Nucleus accumbens (tissue), 56 donors: ENCODE measurements at places on chromosomes 5 and 9.
A peak's percentile ranks its signal among the peaks of the same experiment; 100 is the strongest.

DNA sequence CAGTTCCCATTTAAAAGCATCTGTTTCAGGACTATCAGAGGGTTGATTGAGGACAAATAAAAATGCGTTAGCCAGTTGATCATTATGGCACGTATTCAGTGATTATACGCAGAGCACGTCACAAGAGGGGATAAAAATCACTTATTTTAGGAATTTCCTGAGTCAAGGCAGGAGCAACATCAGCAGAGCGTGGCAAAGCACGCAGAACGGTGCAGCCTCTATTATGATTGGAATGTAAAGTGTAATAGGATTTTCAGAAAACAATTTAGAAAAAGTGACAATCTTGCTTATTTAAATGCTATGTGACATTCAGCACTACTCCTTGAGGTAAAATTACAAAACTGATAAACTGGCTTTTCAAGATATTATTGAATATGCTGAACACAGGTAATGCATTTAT is 413.6 kb upstream of the DAP start:
- no peak for DNase-seq

DNA sequence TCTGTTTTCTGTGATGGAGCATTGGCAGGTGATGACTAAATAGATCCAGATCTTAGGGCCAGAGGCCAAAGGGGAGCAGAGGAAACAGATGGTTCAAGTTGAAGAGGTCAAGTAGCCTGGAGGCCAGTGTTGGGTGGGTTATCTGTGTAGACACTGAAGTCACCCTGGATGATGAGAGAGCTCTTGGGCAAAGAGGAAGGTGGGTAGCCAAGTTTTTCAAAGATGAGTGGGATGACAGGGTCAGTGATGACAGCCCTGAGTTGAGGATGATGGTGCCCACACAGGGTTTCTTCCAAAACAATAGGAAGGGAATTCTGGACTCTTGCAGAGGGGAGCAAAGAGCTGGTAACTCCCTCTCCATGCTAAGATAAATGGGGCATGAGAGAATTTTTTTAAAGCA is 76.6 kb downstream of the CD180 start:
- no peak for DNase-seq

DNA sequence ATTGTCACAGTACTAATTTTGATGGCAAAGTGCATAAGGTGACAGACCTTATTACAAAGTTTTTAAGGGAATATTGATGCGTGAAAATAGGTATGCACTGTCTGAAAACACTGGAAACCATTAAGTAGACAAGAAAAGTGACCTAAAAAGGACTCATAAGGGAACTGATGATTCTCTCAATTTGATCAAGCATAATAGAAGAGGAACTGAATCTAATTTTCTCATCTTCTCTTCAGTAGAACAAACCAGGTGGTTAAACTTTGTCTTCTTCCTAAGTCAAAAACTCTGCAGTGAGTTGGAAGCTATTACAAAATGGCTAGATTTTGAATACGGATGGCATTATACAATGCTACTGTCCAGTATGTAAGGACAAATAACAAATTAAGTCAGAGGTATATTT is 53.4 kb downstream of the RNF145 start:
- no peak for DNase-seq

GRCh38 chr5:13303445-13303844 is 641.0 kb downstream of the DNAH5 start:
- DNase-seq: no peak

DNA sequence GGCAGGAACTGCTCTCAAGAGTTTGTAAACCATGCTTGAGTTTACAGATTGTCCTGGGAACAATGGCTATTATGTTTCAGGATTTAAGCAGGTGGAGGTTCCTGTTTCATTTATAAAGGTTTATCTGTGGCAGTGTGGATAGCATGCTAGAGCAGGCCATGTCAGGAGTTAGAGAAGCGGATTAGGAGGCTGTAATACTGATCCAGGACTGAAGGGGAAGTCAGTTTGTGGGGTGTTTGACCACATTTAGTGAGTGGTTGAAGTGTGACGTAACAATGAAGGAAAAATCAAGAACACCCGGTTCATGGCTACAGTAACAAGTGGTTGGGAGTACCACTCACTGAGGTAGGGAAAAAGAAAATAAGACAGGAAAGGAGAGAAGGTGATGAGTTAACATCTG is 299.0 kb downstream of the TLR4 start:
- DNase-seq: no peak

DNA sequence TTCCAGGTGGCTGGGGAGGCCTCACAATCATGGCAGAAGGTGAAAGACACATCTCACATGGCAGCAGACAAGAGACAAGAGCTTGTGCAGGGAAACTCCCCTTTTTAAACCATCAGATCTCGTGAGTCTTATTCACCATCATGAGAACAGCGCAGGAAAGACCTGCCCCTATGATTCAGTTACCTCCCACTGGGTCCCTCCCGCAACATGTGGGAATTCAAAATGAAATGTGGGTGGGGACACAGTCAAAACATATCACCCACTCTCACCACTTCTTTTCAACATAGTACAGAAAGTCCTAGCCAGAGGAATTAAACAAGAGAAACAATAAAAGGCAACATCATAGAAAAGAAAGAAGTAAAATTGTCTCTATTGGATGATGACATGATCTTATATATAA is 223.4 kb upstream of the SLC24A2 start:
- DNase-seq: no peak

DNA sequence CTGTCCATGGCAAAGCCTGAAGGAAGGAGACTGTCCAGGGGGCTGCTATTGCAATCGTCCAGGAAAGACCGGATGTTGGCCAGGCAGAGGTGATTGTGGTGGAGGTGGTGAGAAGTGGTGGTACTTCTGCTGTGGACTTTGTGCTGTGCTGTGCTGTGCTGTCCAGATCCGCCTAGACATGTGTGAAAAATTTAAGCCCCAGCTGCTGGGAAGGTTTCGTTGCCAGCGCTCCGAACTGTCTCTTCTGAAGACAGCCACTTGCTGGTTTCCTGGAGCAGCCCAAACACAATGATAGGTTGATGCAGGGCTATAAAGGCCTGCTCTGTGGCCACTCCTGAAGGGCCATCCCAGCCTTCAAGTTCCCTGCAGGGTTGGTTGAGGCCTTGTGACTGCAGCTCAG is 223.0 kb upstream of the MPDZ start:
- no peak for DNase-seq

DNA sequence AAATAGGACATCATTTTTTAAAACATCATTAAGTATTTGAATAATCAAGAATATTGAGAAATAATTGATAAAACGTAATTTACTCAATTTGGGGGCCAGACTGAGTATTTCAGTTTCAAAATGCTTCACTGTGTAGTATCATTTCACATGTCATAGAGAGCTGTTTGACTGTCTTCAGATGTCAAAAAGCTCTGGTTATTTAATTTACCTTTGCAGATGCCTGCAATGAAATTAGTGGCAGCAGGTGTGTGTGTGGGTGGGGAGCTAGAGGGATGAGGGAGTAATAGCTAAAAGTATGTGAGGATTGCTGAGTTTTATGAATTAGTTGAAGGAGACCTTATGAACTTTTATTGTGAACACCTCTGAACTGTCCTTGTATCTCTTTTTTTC is 567.2 kb upstream of the MEF2C start:
- no peak for DNase-seq

- DNase-seq: no peak
Observed at GRCh38 chr5:136028782-136029742, at the start of gene TGFBI. Gene TGFBI, plus strand, starts transcription at chr5:136028988. Its CDS starts 68 bp downstream, at chr5:136029056.

DNA sequence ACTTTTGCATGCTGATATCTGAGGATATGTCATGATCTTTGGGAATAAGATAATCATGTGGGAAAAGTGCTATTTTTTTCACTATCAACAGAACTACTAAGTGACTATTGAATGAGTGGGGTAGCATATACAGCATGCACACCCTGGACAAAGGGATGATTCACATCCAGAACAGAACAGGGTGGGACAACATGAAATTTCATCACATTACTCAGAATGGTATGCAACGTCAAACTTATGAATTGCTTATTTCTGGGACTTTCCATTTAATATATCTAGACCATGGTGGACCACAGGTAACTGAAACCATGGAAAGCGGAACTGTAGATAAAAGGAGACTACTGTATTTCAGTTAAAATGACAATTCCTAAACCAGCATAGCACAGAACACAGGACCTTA is 370.0 kb downstream of the HINT1 start:
- DNase-seq: no peak

DNA sequence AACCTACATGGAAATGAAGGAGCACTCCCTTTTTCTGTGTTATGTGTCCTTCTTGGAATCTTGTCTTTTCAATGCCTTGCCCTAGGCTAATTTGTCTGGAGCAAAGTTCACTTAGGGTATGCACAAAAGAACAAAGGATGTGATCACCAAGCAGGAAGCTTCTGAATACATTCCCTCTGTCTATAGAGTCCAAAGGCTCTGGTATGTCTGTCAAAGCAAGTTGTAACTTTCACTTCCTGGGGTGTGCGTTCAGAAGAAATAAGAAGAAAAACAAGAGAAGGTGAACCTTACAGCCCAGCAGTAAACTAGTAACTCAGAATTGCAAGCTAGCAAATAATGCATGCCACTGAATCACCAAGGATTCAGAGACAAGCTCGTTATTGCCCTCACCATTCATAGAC is 31.7 kb upstream of the CDH6 start:
- DNase-seq: no peak

GRCh38 chr5:97085459-97086181 is 56.8 kb downstream of the LIX1 start:
- DNase-seq: no peak

- no peak for DNase-seq
Observed at GRCh38 chr9:903886-904285, 62.4 kb downstream of the DMRT1 start.

DNA sequence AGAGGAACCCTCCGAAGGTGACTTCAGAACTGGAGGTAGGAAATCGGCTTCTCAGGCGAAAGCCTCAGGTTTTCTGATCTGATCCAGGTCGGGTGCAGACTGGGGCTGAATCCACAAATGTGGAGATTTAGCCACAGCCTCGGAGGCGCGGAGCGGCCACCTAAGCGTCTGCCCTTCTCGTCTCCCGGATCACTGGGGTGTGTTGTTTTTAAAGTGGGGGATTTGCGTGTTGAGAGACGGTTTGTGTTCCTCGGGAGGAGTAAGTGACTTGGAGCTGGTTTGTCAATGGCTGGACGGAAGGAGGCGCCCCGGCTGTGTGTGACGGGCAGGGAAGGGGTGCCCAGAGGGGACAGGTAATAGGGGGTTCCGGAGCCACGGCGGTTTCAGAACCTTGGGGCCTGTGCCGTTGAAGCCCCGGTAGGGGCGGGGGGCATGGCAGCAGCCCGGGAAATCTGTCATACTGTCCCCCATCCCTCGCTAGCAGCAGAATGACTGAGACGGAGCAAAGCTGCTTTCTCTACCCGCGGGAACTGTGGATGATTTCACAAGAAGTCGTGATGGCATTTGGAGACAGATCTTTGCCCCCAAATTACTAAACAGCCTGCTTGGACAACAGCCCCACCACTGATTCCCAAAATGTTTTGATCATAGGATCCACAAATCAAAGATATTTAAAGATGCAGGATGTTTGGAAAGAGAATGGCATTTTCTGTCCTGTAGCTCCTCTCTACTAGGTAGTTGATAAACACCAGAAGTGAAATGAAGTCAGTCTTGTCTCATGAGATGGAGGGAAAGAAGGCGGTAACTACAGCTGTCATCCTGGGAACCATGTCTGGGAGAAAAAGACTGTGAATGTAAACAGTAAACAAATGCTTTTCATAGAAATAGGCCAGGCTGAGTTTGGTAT is 216.5 kb downstream of the PDZD2 start:
- DNase-seq: peak; percentile 42

DNA sequence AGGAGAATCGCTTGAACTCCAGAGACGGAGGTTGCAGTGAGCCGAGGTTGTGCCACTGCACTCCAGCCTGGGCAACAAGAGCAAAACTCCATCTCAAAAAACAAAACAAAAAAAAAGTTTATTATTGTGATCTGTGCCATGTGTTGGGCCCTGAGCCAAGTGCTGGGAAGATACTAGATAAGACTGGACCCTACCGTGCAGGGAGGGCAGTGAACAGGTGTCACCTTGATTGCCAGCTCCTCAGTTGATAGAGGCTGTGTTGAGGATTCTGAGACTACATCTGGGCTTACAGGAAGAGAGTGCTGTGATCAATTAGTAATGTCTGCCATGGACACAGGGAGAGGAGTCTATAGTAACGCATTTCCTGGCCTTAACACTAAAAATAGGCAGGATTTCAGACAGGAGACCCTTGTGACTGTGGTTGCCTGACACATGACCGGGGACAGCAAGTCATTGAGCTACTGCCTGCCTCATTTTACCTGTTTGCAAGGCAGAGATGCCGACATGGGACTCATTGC is 201.5 kb downstream of the C9orf50 start:
- no peak for DNase-seq

DNA sequence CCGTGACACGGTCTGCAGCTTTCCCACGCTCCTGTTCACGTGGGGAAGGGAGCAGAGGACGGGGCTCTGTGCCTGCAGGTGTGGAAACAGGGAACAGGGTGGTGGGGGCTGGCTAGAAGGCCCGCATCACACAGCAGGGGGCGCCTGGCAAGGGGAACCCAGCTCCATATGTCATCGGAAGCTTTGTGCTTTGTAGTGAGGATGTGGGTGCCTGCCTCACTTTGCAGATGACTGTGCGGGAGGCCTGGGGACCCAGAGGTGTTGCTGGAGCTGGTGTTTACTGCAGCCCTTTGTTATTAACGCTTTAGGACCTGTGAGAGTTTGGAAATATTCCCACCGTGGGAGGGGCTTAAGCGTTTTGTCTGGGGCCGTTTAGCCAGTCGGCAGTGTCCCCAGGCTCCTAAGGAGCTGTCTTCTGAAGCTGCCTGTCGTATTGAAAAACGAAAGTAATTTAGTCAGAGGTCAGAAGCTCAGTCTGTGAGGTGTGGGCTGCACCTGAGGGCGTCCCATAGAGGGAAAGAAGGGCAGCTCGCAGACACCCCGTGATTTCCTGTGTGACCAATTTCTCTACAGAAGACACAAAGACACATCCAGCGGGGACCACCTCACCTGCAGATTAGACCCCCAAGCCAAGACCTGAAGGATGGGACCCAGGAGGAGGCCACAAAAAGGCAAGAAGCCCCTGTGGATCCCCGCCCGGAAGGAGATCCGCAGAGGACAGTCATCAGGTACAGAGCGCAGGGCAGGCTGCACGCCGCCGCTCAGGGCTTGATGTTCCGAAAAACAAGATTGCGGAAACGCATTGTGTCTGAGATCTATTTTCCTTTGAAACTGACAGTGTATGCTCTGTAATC is 9.1 kb downstream of the MAN1B1 start:
- no peak for DNase-seq

- DNase-seq: no peak
Observed at GRCh38 chr9:132410642-132411041, 631 bp downstream of the CFAP77 start.

DNA sequence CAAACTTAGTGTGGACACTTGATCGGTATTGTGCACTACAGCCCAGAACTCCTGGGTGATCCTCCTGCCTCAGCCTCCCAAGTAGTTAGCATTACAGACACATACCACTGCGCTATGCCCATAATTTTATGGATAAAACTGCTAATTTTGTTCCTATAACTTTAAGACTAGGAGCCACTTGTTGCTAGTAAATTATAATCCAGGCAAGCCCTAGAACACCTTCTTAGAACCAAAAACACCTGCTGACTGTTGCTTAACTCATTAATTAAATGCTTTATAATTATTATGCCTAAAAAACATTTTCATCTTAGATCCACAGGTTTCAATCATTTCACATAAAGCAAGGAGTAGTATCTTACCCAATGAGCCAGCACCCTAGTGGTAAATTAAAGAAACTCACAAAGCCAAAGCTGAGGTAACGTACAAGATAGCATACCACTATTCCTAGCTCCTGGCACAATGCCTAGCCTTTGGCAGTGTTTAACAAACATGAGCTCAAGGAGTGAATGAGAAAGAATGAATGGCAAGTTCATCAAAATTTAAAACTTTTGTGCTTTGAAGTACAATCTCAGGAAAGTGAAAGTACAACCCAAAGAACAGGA is 5.4 kb downstream of the MRPS27 start:
- DNase-seq: no peak
